Activated CD4-positive, CD25-positive, alpha-beta regulatory T cell (primary cell): ENCODE measurements at places on chromosomes 7 and 10.

GRCh38 chr7:134632937-134633540, 13.6 kb upstream of the BPGM start:
- no peak for DNase-seq

- no peak for DNase-seq
These were observed 44.3 kb downstream of the MACC1 start for GRCh38 chr7:20172736-20173334.

GRCh38 chr10:5814110-5815107, 1.2 kb upstream of the GDI2 start:
- DNase-seq = no peak

- no peak for DNase-seq
These were observed 83.1 kb upstream of the IGFBP3 start for GRCh38 chr7:46003896-46004875.

DNA sequence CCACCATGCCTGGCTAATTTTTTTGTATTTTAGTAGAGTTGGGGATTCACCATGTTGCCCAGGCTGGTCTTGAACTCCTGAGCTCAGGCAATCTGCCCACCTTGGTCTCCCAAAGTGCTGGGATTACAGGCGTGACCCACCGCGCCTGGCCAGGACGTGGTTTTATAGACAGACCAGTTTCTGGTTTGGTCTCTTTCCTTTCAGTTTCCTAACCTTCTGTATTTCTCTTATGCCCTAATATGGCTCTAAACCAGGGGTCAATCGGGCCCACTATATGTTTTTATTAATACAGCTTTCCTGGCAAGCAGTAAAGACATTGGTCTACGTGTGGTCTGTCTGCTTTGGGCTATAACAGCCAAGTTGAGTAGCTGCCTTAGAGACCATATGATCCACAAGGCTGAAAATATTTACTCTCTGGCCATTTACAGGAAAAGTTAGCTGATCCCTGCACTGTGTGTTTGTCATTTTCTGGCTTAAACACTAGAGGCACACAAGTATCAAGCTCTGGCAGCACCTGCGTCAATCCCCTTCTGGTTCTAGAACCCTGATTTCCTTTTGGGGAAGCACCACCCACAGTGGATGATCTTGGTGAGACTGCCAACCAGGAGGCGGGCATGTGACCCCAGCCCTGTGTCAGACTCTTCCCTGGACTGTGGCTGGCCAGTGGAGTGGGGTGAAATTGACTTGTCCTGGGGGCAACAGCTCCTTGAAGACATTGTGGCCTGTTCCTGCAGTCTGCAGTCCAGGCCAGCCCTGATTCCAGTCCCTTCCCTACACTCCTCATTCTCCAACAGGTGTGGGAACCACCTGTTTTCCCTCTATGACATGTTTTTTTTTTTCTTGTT, 497.2 kb downstream of the PLXNA4 start:
- DNase-seq = no peak

DNA sequence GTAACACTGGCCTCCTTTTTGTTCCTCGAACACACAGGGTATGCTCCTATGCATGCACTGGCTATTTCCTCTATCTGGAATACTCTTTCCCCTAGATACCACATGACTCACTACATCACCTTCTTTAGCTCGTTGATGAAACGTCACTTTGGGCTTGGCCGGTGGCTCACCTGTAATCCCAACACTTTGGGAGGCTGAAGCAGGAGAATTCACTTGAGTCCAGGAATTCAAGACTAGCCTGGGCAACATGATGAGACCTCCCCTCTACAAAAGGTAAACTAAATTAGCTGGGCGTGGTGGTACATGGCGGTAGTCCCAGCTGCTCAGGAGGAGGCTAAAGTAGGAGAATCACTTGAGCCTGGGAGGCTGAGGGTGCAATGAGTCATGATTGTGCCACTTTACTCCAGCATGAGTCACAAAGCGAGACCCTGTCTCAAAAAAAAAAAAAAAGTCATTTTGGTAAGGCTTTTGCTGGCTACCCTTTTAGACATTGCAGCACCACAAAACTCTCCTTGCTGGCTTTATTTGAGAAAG, 14.5 kb downstream of the ANKIB1 start:
- no peak for DNase-seq

DNA sequence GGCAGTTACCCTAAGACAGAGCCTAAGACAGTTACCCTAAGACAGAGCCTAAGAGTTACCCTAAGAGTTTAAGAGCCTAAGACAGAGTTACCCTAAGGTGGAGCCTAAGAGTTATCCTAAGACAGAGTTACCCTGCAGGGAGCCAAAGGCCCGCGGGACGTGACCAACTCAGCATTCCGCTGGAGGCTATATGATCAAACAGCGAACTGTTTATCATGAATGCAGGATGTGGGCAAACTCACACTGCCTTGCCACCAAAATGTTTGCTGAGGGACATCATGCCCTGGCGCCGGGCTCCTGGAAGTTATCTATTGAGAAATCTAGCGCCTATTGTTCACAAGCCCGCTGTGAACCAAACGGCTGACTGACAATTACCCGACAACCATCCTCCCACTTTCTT, 49.9 kb downstream of the BLVRA start:
- no peak for DNase-seq

- no peak for DNase-seq
These were observed 21.8 kb downstream of the STAM start for GRCh38 chr10:17665747-17666146.

GRCh38 chr7:126657599-126658358, 595.0 kb downstream of the GRM8 start:
- no peak for DNase-seq

DNA sequence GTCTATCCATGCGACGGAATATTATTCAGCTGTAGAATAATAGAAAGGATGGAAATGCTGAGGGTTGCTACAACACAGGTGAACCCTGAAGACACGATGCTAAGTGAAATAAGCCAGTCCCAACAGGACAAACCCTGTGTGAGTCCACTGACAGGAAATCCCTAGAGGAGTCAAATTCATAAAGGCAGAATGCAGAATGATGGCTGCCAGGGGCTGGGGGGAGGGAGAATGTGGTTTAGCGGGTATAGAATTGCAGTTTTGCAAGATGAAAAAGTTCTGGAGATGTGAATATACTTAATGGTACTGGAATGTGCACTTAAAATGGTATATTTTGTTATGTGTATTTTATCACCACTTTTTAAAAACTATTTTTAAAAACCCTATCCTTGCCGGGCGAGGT, 36.9 kb upstream of the DOCK1 start:
- no peak for DNase-seq

GRCh38 chr10:129039406-129040370, 427.4 kb upstream of the MGMT start:
- no peak for DNase-seq

GRCh38 chr10:62594093-62594520, 210.4 kb upstream of the ADO start:
- DNase-seq = peak; percentile 2

- DNase-seq = no peak
These were observed 15.8 kb upstream of the OPALIN start for GRCh38 chr10:96374639-96374984.

DNA sequence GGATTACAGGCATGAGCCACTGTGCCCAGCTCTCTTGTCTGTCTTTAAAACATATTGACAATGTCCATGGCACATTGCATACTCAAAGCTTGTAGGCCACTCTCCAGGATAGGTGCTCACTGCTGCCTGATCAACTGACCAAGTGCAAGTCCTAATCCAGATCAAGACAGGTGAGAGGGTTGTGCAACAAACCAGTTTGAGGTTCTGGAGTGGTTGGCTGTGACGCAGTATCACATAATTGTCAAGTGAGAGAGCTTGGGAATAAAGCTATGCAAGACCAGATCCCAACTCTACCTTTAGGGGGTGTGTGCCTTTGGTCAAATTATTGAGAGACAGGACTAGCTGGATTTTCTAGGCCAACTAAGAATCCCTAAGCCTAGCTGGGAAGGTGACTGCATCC, 43.0 kb upstream of the OPN4 start:
- no peak for DNase-seq

DNA sequence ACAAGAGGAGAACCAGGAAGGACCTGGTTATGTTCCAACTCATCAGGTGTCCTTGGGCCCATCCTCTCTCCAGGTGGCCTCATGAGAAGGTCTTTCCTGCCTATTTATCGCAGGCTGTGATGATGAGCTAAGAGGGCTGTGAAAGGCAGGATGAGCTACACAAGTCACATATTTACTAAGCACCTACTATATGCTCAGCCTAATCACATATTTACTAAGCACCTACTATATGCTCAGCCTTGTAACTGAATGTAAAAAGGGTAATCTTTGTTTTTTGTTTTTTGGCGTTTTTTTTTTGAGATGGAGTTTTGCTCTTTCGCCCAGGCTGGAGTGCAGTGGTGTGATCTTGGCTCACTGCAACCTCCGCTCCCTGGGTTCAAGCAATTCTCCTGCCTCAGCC, 44.2 kb upstream of the NPFFR1 start:
- no peak for DNase-seq

DNA sequence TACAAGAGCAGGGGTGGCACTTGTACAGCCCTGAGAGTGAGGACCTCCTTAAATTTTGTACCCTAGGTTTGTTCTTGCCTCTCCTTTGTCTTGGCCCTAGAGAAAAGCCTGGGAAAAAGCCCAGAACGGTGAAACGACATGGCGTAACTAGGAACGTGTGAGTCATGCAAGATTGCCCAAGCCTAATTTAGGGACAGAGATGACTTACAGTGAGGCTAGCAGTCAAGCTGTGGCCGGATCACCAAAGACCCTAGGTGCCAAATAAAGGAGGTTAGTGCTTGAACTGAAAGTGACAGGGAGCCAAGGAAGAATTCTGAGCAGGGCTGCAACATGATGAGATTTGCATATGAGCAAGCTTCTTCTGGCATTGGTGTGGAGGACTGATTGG, 25.1 kb downstream of the TBXAS1 start:
- no peak for DNase-seq

- no peak for DNase-seq
These were observed 68.9 kb downstream of the DYNC1I1 start for GRCh38 chr7:95840953-95841950.

DNA sequence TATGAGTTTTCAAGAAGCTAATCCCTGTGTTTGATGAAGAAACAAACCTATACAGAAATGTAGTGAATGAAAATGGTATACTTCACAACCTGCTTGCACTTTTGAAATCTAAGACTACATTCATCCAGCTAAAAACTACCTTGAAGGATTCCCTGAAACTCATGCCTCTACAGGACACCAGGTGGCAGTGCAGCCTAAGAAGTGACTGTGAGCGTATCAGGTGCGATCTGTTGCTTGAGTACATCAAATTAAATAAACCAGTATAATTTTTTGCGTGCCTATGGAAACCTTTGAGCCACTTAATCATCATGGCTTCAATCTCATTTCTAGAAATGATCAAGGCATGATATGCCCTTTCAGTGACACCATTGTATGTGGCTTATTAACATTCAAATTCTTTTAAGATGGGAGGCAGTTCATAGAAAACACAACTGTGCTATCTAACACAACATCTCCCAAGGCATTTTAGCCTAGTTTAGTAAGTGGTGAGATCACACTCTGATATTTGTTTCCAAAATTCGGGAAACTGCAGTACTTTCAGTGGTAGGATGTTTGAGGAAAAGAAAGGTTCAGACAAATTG, 57.4 kb downstream of the PPP1R17 start:
- no peak for DNase-seq

DNA sequence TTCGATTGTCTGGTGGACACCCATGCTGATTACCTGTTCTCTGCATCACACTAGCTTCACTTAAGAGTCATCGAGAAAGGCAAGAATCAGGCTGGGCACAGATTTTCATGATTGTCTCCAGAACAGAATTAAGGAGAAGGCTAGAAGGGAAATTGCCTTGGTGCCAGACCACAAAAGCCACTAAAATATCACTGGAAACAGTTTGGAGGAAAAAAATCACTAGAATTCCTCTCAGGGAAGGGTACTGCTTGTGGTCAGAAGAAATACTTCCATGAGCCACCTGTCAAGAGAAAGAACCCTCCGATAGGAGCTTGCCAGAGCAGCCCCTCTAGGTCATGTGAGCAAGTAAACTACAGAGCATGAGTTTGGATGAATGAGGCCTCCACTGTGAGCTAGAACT, 269.3 kb upstream of the TEX47 start:
- DNase-seq = no peak

- DNase-seq = no peak
These were observed 164.3 kb downstream of the SUGCT start for GRCh38 chr7:40299097-40299496.

- DNase-seq = no peak
These were observed 704.0 kb upstream of the IGFBP3 start for GRCh38 chr7:46625032-46625431.

DNA sequence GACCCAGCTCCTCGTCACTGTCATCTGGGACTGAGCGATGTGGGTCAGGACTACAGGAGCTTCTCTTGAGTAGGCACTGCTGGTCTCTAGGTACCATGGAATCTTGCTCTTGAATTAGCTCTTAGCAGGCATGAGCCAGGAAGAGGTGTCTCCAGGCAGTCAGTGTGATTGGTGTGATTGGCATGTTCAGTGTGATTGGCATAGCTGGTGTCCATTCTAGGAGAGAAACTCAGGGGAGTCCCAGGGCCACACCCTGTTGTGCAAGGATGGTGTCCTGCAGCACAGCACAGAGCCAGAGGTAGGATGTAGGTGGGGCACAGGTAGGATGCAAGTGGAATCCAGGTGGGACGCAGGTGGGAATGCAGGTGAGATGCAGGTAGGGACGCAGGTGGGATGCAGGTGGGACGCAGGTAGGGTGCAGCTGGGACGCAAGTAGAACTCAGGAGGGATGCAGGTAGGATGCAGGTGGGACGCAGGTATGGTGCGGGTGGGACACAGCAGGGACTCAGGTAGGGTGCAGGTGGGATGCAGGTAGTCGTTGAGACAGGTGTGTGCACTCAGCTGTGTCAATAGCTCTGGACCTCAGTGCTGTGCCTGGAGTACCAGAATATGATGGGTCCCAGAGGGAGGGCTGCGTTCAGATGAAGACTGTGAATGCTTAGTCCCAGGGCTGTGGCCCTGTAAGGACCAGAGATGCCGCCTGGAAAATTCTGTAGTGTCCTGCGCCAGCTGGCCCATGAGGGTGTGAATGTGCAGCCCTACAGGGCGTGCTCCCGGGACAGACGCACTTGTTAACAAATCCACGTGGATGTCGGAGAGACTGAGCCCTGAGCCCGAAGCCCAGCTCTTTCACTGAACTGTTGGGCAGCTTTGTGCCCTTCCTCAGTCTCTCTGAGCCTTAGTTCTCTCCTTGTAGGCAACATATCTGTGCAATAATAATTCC, 248.2 kb upstream of the PITRM1 start:
- DNase-seq = no peak

GRCh38 chr7:107020400-107020799, 24.1 kb upstream of the PRKAR2B start:
- DNase-seq = no peak

- DNase-seq = no peak
These were observed 45.9 kb upstream of the TOMM7 start for GRCh38 chr7:22868509-22868908.

- DNase-seq = no peak
These were observed 103.8 kb downstream of the ATE1 start for GRCh38 chr10:121823993-121824463.

DNA sequence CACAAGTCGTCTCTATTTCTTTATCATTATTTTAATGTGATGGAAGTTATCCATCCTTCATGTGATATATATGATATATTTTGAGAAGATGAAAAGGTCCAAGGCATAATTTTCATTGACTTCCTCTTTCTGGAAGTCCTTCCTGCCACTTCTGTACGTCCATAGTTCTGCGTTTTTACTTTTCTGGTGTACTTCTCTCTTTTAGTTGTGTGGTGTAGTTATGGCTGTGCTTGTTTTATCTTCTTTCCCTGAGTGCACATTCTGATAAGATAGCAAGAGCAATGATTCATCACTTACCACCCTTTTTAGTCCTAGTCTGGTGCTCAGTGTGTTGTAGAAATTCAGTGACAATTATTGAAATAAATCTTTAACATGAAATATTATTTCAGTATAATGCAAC, 231.3 kb upstream of the FERD3L start:
- no peak for DNase-seq
